HT-29 (cell line): ENCODE measurements at places on chromosomes 16 and 17.

GRCh38 chr17:50337956-50338355 is 8.0 kb upstream of the XYLT2 start:
- DNase-seq: no peak

GRCh38 chr17:79315358-79316105 is 240.9 kb downstream of the ENGASE start:
- no peak for DNase-seq

- DNase-seq: no peak
These were observed 24.4 kb downstream of the TBC1D3B start for GRCh38 chr17:36151891-36152638.

GRCh38 chr17:2190014-2190413 is 113.6 kb downstream of the SMG6 start:
- no peak for DNase-seq

- no peak for DNase-seq
These were observed 9.0 kb upstream of the CDIPT start for GRCh38 chr16:29871822-29872546.

DNA sequence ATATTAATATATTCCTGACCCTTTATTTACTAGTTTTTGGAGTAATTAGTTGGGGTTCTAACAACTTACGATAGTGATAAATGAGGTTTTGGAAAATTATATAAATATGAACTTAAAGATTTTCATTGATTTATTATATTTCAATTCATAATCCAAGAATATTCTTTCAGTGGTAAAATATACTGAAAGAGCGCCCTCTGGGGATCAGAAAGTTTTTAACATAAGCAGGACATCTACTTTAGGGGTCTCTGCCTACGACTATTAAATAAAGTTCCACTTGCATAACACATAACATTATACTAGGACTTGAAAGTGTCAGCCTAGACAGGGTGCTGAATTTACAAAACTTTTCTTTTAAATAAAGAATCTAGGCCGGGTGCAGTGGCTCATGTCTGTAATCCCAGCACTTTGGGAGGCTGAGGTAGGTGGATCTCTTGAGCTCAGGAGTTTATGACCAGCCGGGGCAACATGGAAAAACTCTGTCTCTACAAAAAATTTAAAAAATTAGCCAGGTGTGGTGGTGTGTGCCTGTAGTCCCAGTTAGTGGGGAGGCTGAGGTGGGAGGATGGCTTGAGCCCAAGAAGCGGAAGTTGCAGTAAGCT is 15.6 kb downstream of the RFWD3 start:
- peak; percentile 22 for DNase-seq

DNA sequence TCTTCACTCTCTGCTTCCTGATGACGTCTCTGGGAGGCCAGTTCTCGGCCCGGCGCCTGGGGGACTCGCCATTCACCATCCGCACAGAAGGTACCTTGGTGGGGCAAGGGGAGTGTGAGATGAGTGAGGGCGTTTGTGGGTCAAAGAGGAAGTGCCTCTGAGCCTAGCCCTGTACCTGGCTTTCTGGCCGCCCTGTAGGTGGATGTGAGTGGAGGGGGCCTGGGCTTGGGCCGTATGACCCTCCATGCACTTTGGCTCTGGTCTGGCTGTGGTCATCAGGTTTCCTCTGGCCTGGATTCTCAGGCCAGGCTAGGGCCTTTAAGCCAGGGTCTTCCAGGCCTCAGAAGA is 4.6 kb downstream of the MGAT5B start:
- no peak for DNase-seq

- DNase-seq: no peak
These were observed 101.1 kb downstream of the CLEC16A start for GRCh38 chr16:11045441-11045840.

DNA sequence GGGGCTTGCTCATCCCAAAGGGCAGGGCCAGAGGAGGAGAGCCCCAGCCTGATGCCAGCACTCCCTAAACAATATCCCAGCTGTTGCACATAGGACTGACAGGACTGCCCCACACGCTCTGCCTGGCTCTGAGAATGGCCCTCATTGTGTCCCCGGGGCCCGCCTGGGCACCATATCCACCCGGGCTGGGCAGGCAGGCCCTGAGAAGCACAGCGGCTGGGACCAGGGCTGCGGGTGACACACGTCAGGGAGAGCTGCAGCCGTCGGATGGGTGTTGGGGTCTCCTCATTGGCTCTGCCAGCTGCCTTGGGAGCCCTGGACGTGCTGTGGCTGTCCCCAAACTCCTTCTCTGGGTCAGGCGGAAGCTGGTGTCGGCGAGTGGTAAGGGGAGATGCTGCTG is 4.2 kb downstream of the BCAR1 start:
- no peak for DNase-seq

DNA sequence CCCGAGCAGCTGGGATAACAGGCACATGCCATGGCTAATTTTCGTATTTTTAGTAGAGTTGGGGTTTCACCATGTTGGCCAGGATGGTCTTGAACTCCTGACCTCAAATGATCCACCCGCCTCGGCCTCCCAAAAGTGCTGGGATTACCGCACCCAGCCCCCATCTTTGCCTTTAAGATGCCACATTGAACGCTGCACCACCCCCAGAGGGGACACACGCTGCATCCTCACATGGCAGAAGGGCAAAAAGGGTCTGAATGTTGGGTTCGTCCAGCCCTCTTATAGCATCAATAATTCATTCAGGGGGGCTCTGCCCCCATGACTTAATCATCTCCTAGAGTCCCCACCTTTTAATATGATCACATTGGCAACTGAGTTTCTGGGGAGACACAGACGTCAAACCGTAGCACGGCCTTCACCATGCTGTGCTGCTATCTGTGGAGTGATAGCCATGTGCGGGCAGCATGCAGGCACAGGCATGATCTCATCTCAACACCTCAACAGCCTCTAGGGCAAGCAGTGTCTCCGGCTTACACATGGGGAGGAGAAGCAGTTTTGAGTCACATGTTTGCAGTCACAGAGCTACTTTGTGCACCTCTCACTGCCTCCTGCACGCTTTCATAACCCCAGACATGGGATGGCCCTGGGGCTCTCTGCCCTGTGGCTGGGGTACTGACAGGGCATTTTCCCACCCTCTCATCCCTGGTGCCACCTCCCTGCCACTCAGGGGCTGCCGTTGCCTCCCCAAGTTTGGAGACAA is 30.0 kb downstream of the IL21R start:
- DNase-seq: no peak

- no peak for DNase-seq
These were observed 15.7 kb downstream of the RHBDF2 start for GRCh38 chr17:76485569-76485968.

- DNase-seq: peak; percentile 38
These were observed 320.8 kb downstream of the XYLT1 start for GRCh38 chr16:17149904-17150483.

GRCh38 chr17:27363326-27363725 is 69.4 kb downstream of the WSB1 start:
- DNase-seq: no peak

- DNase-seq: no peak
These were observed 6.3 kb downstream of the CMIP start for GRCh38 chr16:81450783-81451491.

DNA sequence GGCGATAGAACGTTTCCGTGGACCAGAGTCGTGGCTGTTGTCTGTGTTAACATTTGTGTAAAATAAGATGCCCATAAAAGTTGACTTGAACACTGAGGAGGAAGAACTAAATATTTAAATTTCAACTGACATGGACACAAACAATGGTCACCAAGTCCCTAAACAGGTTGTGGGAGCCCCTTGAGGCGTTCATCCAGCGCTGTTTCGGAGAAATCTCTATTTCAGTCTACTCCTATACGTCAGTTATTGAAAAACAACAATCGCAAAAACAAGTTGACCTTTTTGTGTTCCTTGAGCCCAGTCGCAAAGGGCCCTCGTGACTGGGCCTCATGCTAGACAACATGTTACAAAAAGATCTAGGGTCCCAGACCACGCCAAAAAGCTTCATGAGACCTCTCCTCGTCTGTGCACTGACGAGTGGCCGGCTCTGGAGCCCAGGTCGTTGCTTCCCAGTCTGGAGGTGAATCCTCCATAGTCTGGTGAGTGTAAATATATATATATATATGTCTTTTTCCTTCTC is 439 bp upstream of the TMEM231 start:
- DNase-seq: no peak

DNA sequence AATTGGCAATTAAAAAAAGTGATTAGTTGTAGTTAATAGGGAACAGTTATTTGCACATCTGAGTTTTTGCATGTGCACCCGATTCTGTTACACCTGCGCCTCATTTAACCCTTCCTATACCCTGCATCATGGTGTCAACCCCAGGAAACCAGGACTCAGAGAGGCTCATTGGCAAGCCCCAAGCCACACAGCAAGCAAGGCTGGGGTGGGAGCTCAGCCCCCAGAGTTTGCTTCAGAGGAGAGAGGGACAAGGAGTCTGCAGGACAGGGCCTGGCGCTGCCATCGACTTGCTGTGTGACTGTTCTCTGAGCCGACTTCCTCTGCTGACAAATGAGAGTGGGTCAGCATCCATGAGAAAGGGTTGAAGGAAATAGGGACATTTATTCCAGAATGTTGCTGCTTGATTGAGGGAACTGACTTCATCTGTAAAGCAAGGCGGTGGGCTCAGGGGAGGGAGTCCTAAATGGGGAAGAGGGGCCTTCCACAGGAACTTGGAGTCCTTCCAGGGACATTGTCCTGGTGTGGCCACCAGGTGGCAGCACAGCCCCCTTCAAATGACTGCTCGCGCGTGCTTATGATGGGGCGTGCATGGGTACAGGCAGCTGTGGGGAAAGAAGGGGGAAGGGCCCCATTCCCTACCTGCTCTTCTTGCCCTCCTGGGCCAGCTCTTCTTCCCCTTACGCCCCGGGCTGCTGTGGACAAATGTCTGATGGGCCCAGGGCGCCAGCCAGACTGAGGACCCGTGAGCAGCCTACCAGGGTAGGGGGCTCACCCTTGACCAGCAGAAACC is 51.6 kb downstream of the NT5M start:
- DNase-seq: peak; percentile 66

DNA sequence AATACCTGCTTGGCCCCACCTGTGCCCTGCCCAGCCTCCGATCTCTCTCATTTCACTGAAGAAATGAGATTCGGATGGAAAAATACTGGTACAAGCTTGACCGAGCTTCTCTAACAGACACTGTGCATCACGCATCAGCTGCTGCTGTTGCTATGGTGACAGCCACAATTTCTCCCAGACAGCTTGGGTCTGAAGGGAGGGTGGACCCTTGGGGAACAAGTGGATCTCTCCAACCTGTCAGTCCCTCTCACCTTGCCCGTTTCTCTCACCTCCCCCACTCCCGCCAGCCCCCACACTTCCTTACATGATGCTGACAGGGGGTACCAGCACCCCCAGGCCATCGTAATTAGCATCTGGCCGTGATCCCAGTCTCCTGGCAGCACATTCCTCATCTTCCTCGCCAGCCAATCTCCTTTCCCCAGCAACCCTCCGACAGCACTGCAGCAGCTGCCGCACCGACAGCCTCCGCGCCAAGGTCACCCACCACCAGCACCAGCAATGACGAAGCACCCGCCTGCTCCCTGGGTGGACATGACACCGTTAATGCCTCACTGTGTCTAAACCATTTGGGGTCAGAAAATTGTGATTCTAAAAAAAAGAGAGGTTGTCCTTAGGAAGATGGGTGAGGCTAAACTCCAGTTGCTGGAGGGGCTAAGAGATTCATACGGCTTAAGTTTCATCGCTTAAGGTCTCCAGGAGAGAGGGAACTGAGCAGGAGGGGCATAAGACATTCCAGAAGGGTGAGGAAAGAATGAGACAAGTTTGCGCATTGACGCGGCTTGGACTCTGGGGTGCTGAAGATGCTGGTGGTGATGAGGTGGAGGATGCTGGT is 58.6 kb upstream of the TNRC6A start:
- DNase-seq: no peak

DNA sequence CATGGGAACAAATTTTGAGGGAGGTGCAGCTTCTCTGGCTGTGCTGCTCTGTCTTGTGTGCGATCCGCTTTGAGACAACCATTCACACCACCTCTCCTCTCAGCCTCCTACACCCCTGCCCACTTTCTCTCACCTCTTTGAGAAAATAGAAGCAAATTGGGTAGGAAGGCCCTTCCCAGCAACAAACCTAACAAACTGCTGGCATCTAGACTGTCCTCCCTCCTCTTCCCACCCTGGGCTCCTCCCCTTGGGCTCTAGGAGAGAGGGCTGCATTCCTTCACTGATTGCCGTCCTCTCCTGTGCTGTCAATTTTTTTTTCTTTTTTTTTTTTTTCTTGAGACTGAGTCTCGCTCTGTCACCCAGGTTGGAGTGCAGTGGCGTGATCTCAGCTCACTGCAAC is 13.5 kb downstream of the CDIPT start:
- DNase-seq: no peak

- DNase-seq: no peak
These were observed 331.2 kb downstream of the MAF start for GRCh38 chr16:79269211-79269863.

DNA sequence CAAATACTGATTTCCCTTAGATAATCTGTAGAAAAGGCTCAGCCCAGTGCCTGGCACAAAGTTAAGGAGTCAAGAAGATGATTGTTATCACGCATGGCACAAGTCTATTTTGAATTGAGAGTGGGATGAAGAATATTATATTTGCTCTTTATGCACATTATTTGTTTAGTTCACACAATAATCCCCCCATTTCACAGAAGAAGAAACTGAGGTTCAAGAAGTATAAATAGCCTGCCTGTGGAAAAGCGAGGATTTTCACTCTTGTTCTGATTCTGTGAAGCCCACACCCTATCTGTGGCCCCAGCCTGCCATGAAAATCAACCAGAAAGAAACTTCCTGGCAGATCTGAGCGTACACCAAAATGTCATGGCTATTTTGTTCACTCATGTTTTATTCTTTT is 73.0 kb downstream of the YPEL2 start:
- DNase-seq: no peak

DNA sequence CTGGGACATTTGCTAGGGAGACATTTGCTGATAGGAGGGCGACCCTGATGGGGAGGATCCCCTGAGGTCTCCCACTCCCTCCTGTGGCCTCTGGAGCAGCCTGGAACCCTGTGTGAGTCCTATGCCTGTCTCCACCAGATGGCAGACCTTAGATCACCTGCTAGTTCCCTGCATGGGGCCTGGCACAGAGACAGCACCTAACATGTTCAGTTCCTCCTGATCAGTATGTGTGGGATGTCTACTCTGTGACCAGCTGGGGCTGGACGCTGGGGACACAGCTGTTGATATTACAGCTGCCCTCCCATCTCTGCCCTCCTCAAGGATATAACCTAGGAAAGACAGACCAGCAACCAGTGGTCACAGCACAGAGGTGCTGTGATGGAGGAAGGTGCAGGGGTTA is 1.1 kb upstream of the ADCY7 start:
- DNase-seq: peak; percentile 27
